ENCODE measurements at places on chromosomes 12 and 14.

DNA sequence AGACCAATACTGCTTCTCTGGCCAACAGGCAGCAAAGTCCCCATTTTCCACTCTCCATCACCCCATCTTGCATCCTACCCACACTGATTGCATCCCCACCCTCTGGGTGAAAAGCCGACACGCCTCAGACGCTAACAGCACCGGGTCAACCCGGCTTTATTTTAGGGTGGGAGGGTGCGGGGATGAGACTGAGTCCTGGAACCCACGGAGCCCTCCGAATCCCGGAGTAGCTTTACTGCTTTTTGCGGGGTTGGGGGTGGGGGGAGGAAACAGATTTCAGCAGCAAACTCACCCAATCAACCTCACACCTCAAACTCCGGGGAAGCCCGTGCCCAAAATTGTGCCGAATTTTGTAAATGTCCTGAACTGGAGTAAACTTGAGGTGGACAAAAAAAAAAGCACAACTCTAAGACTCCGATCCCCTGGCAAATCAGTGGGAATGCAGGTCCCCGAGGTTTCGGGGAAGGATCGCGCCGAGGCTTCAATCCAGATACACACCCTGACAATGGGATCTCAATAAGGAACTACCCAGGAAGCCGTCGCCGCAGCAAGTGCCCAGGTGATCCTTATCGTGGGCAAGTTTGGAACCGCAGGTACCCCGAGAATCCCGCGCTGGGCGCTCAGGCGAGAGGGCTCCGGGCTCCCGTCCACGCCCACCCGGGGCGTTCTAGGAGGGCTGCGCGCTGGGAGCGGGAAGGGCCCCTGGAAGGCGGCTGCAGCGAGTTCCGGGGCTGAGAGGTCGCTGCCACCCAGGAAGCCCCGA is 1.1 kb downstream of the GCH1 start:
- DNase-seq, result no peak

GRCh38 chr12:20657496-20657895 is 37.6 kb upstream of the SLCO1C1 start:
- DNase-seq, result no peak

GRCh38 chr14:34085695-34086094 is 134.8 kb upstream of the EGLN3 start:
- DNase-seq, result no peak

GRCh38 chr14:100012478-100013327 is 52.5 kb upstream of the EVL start:
- DNase-seq, result no peak

Data from vagina (tissue), 2 donors.